ENCODE measurements at places on chromosomes 2 and 18.

DNA sequence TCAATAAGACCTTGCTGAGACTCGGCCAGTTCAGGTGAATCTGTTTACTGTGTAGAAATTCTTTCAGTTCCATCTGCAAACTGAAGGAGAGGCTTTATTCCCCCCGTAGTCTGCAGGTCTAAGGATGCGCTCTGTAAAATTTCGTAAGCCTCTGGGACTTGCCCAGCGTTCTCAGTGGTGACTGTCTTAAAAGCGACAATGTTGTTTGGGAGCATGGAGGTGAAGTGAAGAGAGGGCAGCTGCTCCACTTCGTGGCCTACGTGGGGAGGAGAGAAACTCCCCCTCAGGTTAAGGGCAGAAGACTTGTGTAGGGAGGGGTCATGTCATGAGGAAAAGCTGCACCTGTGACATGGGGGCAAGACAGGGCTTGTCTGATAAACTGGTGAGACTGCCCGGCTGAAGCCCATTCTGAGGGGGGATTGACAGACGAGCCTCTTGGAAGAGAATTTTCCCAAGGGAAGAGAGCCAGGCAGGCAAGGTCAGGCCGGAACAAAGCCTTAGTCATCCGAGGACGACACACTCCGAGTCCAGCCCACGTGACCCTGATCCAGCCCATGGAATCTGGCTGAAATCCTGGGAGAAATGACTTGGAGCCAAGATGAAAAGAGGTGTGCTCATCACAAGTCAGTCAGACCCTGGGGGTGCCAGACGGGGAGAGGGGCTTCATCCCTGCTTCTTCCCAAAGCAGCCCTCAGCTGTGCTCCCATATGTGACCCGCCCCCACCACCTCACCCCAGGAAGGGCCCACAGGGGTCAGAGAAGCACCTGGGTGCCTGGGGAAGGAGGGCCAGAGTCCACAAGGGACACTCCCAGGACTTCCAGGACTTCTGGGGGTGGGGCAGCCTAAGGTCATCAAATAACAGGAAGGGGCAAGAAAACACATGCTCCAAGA is 88.5 kb upstream of the SH3BP4 start:
- no peak for DNase-seq

GRCh38 chr18:6835345-6835744 is 105.8 kb downstream of the ARHGAP28 start:
- DNase-seq = no peak

DNA sequence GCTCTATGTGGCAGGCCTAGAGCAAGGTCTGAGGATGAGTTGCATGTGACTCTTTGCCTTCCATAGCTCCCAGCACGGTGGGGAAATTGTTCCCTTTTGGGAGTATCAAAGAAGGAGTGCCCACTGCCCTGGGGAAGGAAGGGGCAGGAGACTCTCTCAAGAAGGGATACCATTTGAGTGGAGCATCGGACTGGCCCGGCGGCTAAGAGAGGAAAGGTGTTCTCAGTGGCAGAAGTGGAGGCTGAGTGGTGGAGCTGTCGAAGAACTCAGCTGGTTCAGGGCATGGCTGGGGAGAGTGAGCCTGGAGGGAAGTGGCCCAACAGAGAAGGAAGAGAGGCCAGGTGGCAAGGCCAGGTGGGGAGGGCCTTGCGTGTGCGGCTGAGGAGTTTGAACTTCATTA is 235.2 kb downstream of the DYSF start:
- DNase-seq = no peak

DNA sequence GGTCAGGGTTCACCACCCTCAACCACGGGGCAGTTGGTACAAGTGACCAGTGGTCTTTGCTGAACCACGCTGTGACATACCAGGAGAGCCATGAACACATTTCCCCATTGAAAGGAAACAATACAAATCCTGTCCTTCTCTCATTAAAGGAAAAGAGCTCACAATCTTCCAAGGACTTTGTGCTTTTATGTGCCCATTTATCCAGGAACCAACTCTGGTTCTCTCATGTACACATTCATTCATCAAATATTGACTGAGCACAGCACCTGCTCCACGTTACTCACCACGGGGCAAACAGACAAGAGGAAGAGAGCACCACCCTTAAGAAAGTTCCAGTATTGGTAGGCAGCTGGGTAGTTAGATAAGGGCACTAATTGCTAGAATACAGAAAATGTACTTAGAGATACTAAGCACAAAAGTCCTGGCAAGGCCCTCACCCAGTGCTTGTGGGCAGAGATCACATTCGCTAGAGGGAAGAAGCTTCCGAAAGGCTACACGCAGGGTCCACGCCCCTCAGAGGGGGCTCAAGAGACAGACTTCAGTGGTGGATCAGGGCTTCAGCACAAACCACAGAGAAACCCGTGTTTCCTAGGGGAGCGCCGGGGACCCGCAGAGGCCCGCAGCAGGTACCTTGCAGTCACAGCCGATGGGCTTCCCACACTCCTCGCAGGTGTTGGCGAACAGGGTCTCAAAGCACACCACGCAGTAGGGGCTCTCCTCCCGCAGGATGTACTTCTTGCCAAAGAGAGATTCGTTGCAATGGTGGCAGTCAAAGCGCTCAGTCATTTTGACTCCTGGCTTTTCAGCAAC is 12.9 kb downstream of the FHL2 start:
- DNase-seq = no peak

GRCh38 chr2:168448980-168449379 is 7.1 kb upstream of the CERS6 start:
- no peak for DNase-seq

GRCh38 chr18:63567276-63567675 is 19.9 kb upstream of the SERPINB13 start:
- DNase-seq = no peak

DNA sequence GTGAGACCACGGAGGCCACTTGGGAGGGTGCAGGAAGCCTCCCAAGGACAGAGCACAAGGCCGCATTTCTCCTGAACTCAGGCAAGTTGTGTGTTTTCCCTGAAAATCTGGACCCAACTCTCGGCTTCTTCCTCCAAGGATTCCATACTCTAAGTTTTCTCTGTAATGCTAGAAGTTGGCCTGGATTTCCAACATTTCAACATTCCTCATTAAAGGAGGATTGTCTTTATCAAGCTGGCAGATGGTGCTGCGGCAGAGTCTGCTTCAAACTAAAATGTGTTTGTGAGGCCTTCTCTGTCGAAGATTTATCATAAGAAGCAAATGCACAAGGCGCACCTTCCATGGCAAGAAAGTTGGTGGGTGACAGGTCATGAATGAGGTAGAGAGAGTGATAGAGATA is 94.4 kb upstream of the SATB2 start:
- DNase-seq = no peak

GRCh38 chr2:70785137-70785911 is 5.1 kb downstream of the FIGLA start:
- peak; percentile 63 for DNase-seq

- no peak for DNase-seq
Observed at GRCh38 chr2:240213476-240214421, 73.3 kb upstream of the OTOS start.

DNA sequence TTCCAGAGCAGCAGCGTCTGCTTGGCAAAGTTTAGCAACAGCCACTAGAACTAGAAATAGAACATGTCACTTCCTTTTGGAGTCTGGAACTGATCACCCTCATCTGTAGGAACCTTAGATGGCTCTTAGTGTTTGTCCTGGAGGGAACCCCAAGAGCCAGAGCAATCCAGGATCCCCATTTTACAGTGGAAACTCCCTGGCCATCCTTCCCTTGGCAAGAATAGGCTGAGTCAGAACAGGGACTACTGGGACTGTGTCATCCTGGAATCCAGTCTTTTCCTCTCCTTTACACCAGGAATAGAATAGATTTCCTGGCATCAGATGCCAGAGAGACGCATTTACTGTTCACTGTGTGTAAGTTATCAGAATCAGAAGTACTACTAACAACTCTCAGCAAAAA is 33.2 kb upstream of the GRHL1 start:
- DNase-seq = no peak

GRCh38 chr2:59713577-59713976 is 839.9 kb downstream of the BCL11A start:
- DNase-seq = no peak

DNA sequence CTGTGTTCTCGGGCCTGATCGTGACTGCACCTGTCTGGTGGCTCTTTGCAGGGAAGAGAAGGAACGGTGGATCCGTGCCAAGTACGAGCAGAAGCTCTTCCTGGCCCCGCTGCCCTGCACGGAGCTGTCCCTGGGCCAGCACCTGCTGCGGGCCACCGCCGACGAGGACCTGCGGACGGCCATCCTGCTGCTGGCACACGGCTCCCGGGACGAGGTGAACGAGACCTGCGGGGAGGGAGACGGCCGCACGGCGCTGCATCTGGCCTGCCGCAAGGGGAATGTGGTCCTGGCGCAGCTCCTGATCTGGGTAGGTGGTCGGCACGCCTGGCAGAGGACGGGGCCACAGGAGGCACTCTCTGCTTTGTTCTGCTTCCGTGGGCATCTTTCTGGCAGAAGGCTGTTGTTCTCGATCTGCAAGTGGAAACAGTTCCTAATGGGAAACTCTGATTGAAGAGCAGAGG is 48.0 kb downstream of the GBX2 start:
- DNase-seq = no peak

DNA sequence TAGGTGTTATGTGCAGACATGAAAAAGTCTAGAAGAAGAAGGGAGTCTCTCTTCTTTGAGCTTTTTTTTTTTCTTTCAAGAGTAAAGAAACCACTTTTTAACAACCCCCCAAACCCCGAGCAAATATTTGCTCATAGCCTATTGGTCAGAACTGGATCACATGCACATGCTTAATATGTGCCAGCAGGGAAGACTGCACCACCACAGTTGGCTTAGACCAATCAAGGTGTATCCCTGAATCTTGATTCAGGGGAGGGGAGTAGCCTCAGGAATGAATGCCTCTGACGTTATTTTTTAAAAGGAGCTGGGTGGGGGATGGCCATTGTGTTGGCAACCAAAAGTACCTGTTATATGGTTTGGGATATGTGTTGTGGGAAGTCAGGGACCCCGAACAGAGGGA is 171.4 kb upstream of the NABP1 start:
- DNase-seq = no peak

DNA sequence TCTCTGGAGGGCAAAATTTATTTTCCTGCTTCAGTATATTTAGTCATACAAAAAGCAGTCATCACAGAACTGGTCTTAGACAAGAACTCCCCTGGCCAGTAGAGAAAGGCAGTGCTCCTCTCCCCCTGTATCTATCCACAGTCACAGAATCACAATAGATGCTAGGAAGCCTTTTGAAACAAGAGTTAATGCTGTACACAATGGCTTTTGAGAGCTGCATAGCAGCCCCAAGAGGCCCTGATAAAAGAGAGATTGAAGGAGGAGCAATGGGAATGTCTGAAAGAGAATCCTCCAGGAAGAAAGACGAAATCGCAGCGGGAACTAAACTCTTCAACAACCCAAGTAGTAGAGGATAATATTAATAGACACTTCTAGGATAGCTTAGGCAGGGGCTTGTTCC is 330.2 kb downstream of the RBM43 start:
- no peak for DNase-seq

- no peak for DNase-seq
Observed at GRCh38 chr2:45311559-45311958, 299.5 kb downstream of the SRBD1 start.

- no peak for DNase-seq
Observed at GRCh38 chr2:238689871-238690389, 158.0 kb upstream of the TWIST2 start.

- no peak for DNase-seq
Observed at GRCh38 chr2:174545240-174545639, 52.4 kb downstream of the WIPF1 start.

- no peak for DNase-seq
Observed at GRCh38 chr18:45856531-45856930, 31.1 kb downstream of the SIGLEC15 start.

- no peak for DNase-seq
Observed at GRCh38 chr2:48369971-48370370, 160.0 kb upstream of the STON1 start.

DNA sequence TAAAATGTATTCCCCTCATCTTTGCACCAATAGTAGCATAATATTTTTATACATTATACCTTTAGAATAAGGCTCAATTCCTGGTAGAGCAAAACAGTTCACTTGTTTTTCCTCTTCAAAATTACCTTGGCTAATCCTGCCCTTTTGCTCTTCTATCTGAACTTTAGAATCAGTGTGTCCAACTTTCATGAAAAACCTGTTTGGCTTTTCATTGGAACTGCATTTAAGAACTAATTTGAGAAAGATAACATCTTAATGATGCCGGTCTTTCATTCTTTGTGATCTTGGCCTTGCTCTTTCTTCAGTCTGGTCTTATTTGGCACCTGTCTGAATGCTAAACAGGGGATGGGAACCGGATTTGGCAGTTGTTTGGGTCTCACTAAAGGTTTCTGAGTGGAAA is 112.9 kb upstream of the CD302 start:
- DNase-seq = no peak

DNA sequence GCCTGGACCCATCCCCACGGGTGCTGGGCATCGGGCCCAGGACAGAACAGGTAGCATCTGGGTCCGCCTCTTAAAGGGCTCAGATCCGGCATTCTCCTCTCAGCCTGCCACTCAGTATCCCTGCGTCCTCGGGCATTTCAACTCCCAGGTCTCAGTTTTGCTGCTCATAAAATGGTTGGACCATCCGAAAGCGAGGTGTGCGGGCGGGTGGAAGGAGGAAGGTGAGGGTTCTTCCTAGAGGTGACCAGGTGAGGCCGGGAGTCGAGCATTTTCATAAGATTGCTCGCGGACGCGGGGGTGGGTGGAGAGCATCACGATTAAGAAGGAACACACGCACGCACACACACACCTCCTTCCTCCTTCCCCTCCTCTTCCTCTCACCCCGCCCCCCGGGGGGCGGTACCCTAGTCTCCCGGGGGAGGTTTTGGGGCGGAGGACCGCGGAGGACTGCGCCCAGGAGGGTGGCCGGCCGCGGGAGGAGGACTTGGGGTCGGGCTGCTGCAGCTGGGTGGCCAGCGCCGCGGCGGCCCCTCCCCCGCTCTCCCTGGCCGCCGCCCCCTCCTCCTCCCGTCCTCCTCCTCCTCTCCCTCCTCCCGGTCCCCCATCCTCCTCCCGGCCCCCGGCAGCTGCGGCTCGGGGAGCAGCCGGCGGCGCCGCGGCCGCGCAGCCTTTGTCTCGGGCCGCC is 97.9 kb upstream of the GPR45 start:
- DNase-seq = peak; percentile 46

GRCh38 chr2:180015951-180016709 is 9.0 kb upstream of the CWC22 start:
- no peak for DNase-seq

- no peak for DNase-seq
Observed at GRCh38 chr2:80361904-80362303, 57.4 kb upstream of the LRRTM1 start.

- DNase-seq = no peak
Observed at GRCh38 chr18:39793609-39794008, 2161.4 kb upstream of the PIK3C3 start.

DNA sequence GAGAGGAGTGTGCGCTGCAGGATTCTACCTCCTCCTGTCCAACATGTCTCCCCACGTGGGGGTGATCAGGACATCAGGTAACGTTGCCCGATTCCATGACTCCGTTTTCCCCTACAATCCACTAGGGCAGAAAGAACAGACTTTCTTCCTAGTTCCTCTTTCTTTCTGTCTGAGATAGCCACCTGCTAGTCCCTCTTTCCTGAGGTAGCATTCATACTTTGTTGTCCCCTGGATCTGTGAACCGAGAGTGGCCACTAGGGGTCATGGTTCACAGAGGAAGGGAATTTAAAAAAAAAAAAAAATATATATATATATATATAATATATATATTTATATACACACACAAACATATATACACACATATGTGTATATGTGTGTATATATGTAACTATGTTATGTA is 210.0 kb upstream of the ZNF521 start:
- no peak for DNase-seq

GRCh38 chr18:78368726-78369125 is 610.9 kb upstream of the SALL3 start:
- DNase-seq = no peak

Data from CD4-positive, alpha-beta T cell treated with Interleukin-6 for 4 hours (primary cell).